Activated naive CD8-positive, alpha-beta T cell treated with anti-CD3 and anti-CD28 coated beads for 36 hours (primary cell): ENCODE measurements at places on chromosomes 12 and 14.

- DNase-seq: no peak
Measured at GRCh38 chr12:52975204-52975603, 26.3 kb downstream of the KRT18 start.

GRCh38 chr12:122051231-122051876 is 27.2 kb upstream of the MLXIP start:
- DNase-seq: no peak

DNA sequence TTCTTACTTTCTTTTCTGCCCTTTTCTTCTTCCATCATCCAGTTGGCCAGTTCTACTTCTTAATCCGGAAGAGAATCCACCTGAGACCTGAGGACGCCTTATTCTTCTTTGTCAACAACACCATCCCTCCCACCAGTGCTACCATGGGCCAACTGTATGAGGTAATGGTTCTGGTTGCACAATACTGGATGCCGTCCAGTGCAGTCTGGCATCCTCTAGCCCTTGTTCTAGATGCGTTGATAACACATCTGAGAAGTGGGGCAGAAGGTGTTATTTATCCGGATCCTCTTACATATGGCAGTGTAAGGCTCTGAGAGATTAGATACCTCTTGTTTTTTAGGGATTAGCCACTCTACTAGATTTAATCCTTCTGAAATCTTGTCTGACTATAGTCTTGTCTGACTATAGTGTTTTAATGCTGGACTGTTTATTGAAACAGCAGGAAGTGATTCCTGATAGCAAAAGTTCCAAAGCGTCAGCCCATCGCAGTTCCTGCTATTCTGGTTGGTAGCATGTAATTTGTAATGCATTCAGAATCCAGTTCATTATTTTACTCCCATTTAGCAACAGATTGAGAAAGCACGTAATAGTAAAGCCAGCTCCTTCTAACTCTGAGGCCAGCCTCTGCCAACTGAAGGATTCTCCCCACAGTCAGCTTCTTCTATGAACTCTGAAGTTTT is 7.9 kb downstream of the GABARAPL1 start:
- DNase-seq: no peak

DNA sequence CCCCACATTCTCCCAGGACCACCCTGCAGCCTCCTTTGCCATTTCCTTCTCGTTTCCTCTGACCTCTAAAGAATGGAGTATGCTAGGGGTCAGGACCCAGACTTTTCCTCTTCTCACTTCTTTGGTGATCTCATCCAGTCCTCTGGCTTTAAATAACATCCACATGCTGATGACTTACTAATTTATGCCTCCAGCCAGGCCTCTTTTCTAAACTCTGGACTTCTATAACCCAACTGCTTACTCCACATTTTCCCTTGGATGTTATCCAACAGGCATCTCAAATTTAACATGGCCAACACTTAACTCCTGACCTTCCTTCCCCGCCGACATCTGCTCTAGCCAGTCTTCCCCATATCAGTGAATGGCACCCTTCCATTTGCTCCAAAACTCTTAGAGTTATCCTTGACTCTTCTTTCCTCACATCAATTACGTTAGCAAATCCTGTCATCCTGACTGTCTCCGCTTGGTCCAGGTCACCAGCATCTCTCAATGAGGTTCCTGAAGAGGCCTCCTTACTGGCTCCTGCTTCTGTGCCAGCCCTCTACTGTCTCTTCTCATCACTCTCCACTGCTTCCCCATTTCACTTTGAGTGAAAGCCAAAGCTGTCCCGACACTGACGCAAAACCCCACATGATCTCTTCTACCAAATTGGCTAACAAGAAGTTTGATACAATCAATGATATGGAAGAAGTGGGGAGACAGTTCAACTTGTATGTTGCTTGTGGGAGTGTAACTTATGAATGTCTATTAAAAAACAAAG is 42.7 kb downstream of the TMBIM6 start:
- DNase-seq: no peak

DNA sequence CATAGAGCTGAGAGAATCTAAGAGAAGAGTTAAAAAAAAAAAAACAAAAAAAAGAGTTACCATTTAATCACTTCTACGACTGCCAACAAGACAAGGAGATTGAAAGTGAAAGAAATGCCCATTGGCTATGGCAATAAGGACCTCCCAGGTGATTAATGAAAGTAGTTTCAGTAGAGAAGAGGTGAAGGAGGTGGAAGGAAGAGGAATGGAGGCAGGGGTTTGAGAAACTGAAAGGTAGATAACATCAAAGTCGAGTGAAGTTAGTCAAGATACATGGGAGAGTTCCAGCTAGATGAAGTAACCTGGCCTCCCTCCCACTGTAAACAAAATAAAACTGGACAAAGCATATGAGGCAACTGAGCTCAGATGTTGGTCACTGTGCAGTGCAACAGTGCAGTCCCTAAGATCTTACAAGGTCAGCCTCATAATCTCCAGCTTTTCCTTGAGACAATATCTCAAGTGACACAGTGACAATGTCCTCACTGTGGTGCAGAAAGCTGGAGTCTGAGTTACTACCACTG is 118.0 kb upstream of the CCDC198 start:
- DNase-seq: no peak

- no peak for DNase-seq
Measured at GRCh38 chr14:99643343-99643742, 1.6 kb upstream of the HHIPL1 start.

- DNase-seq: no peak
Measured at GRCh38 chr12:115749071-115749841, 528.2 kb downstream of the MED13L start.

DNA sequence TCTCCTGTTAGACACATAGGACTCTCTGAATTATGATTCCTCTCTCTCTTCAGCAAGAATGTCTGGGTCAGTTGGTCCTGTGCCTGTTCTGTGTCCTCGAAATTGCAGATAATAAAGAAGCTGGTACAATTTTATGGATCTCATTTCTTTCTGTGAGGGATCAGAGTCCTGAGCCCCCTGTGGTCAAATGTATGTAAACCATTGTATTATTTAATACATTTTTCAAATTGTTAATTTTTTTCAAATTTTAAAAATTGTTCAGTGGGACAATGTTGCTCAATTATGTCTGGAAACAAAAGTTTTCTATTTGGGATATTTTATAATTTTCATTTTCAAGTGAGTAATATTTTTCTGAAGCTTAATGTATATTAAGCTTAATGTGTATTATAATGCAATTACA is 513.5 kb downstream of the CCER1 start:
- DNase-seq: no peak

GRCh38 chr12:442235-442884 is 17.4 kb upstream of the B4GALNT3 start:
- no peak for DNase-seq

- no peak for DNase-seq
Measured at GRCh38 chr14:104506461-104507253, 72.9 kb upstream of the C14orf180 start.

- DNase-seq: peak; percentile 68
Measured at GRCh38 chr12:25276199-25276937, 25.6 kb upstream of the KRAS start.

DNA sequence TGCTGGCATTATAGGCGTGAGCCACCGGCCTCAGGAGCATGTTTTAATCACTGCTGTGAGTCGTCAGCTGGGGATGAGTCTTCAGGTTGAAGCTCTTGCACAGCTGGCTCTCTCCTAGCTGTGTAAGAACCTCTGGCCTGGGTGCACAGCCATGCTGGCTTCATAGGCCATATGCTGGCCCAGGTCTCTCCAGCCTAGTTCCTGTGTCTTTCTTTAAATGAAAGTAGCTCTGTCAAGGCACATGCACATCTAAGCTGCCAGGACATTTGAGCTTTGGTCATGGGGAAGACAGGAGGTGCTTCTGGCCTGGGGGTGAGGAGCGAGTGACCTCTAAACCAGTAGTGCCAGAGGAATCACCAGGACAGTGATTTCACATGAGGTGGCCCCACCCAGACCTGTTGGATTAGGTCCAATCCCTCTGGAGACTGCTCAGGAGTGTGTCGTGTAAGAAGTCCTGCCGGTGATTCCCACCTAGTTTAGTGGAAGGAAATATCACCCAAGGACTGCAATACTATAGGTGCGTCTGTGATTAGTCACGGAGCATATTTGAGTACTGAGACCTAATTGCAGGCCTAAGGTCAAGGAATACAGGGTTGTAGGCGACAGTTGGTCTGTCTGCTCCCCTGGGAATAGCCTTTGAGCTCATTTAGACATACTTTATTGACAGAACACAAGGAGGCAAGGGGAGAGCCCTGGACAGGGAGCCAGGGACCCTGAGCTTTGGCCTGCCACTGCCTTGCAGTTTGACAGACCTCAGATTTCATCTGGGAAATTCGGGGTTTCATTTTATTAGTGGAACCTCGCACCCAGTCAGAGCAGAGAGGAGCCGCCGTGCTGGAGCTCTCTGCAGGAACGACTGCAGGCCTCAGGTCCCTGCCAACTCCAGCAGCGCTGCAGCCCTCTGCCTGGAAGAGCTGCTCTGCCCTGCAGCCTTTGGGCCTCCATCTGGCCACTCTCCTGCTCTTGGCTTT is 67.0 kb downstream of the ANKRD9 start:
- no peak for DNase-seq

- DNase-seq: no peak
Measured at GRCh38 chr14:101972126-101972866, 7.9 kb downstream of the DYNC1H1 start.
